ENCODE measurements at places on chromosomes 7 and 10.

GRCh38 chr10:70908406-70909296 lies 20.3 kb upstream of the PCBD1 start:
- DNase-seq = no peak

DNA sequence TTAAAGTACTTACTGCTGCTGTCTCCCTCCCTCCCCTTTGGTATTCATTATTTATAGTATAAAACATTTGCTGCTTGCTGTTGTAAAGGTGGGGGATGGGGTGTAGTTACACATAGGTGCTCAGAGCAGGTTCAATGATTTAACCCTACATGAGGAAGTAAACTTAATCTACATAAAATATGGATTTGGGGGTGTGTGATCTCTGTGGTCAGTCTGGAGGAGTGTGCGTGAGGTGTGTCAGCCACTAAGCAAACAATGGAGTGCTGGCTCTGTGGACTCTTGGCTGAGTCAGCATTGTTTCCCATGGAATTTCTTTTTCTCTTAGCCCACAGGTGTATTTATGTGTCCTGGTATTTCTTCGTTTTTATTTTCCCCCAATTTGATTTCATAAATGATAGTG lies 133.9 kb downstream of the AUTS2 start:
- DNase-seq = no peak

DNA sequence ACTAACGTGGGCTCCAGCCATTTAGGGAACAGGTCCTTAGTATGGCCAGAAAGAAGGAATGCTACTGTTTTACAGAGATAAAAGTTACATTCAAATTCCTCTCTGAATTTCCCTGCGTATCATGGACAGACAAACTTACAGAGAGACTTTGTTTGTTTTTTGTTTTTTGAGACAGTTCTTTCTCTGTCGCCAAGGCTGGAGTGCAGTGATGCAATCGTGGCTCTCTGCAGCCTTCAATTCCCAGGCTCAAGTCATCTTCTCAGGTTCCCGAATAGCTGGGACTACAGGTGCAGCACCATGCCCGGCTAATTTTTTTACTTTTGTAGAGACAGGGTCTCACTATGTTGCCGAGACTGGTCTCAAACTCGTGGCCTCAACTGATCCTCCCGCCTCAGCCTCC lies 64.5 kb upstream of the MPP7 start:
- no peak for DNase-seq

DNA sequence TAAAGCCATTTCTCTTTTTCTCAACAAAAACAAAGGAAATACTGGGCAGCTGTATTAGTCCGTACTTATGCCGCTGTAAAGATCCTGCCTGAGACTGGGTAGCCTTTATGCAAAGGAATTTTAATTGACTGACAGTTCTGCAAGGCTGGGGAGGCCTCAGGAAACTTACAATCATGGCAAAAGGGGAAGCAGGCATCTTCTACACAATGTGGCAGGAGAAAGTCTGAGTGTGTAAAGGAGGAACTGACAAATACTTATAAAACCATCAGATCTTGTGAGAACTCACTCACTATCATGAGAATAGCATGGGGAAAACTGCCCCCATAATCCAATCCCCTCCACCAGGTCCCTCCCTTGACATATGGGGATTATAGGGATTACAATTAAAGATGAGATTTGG lies 264.3 kb downstream of the SEMA3A start:
- no peak for DNase-seq

DNA sequence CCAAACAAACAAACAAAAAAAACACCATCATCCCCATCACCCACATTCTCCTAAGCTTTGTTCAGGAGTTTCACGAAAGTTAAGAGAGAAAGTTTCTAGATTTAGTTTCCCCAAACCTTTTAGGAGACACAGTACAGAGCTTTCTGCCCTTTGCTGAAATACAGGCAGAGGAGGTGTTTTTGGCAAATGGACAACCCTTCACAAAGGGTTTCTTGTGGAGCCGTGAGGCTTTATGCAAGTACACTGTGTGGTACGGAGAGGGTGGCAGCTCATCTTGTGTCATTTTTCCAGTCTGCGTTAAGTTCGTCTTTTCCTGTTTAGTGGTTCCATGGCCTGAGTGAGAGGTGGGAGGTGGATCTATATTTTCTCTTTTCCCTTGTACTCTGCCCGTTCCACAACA lies 215.5 kb upstream of the PRKCQ start:
- DNase-seq = no peak

GRCh38 chr7:34181271-34181958 lies 276.1 kb downstream of the BMPER start:
- no peak for DNase-seq

DNA sequence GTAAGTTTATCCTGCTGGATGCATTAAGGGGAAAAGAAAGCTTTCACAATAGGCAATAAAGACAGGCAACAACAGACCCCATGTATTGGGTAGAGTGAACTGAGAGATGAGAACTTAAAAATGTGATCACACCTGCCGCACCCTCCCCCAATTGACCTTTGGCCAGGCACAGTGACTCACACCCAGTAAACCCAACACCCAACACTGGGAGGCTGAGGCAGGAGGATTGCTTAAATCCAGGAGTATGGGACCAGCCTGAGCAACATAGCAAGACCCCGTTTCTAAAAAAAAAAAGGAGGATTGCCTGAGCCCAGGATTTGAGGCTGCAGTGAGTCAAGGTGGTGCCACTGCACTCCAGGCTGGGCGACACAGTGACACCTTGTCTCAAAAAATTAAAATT lies 86.9 kb downstream of the MPP7 start:
- no peak for DNase-seq

GRCh38 chr10:49616421-49617101 lies 2.7 kb downstream of the CHAT start:
- DNase-seq = no peak

GRCh38 chr7:67786021-67786420 lies 789.4 kb downstream of the TYW1 start:
- no peak for DNase-seq

DNA sequence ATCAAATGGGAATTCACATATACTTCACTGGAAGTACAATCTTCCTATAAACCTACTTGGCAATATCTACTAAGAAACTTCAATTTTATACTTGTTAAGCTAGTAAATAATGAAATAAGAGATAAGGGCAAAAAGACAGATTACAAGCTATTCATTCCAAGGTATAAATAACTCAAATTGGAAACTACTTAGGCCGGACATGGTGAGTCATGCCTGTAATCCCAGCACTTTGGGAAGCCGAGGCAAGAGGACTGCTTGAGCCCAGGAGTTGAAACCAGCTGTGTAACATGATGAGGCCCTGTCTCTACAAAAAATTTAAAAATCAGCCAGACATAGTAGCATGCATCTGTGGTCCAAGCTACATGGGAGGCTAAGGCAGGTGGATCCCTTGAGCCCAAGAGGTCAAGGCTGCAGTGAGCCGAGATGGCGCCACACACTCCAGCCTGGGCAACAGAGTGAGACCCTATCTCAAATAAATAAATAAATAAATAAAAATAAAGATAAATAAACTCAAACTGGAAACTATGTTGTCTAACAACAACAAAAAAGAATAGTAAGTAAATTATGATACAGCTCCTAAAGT lies 37.6 kb downstream of the ARHGAP21 start:
- DNase-seq = no peak

DNA sequence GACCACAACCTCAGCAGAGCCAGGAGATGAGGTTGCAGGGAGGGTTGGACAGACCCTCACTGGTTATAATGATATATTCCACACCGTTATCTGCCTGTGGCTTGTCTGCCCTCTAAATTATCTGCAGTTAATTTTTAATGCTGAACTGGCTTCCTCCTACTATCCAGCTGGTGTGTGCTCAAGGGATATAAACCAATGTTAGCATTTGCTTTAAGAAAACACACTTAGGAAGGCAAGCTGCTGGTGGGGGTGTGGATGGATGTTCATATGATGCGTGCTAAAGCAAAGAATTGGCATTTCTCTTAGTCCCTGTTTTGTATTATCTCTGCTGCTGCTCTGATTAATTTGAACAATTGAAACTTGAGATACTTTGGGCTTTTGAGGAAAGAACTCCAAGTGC lies 132.2 kb upstream of the NPVF start:
- no peak for DNase-seq

DNA sequence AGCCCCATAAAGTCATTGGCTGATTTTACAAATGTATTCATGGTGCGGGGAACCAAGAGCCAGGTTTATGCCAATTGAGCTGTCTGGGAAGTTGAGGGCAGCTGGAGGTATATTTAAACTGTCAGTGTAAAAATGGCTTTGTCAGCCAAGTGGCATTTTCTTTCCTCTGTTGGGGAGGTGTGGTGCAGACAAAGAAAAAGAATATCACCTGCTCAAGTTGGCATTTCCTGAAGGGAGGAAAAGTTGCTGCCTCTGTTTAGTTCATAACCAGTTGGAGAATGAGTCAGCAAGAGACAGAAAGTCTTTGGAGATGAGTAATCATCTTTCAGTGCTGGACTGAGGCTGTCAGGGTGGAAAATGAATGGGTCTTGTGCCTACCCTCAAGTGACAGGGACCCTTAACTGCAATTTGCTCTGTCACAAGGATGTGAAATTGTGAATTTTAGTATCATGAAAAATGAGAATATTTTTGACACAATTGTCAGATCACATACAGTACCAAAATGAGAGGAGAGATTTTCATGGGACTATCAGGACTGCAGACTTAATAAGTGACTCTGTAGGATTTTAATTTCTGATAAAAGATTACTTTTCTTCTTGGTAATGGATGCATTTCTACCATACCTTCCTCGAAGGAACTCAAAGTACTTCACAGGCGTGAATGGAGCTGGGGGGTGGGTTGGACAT lies 137.3 kb downstream of the ANLN start:
- DNase-seq = no peak

DNA sequence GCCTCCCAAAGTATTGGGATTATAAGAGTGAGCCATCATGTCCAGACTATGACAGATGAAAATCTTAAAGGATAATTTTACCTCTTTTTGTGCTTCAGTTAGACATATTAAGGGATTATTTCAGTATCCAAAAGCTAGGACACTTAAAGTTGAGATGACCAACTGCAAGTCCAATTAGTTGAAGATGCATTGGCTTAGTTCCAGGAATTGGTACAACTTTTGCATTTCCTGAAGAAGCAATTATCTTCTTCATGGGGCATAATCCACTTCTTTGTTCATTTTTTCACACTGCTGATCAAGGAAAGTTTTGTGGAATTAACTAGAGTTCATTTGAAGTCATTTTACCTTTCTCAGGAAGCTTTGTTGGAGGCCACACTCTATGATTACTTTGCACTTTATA lies 72.0 kb upstream of the HECW1 start:
- DNase-seq = no peak

DNA sequence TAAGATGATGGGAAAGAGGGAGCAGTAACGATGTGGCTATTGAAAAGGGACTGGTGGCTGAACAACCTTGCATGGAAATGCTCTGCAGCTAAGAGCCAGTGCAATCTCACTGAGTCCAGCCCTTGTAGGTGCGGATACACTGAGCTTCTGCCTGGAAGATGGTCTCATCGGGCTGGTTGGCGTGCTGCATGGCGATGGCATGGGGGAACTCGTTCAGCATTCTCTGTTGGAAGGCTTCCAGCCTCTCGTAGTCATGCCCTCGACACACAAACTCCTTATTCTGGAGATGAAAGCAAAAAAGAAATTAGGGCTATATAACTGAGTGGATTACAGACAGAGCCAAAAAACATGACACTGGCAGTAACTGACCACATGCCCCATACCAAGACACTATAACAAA lies 197.8 kb upstream of the IMMP2L start:
- DNase-seq = no peak

GRCh38 chr7:151899513-151900360 lies 22.8 kb upstream of the PRKAG2 start:
- DNase-seq = no peak

- no peak for DNase-seq
Observed at GRCh38 chr10:34029455-34029854, 695.0 kb upstream of the NRP1 start.

GRCh38 chr7:41630741-41631140 lies 72.1 kb downstream of the INHBA start:
- no peak for DNase-seq

DNA sequence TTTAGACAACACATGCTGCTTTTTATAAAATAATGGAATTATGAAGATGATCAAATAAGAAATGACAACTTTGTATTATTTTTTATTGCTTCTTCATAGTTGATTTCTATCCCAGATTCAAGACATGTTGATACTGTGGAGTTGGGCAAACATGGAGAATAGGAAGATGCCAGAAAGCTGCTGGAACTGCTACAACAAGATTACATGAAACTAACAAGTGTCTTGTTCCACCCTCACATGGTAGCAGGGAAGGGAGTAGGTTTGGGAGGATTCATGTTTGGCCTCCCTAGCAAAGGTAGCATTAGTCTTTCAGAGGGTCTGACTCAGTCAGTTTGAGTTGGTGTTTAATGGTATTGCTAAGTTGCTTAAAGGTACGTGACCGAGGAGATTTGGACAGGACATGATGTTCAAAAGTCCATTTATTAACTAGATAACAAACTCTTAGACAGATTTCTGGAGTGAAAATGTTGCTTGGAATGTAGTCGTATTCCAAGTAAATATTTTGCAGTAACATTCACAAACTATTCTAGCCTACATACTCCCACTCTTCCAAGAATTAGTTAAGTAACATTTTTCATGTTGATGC lies 33.1 kb downstream of the PRR15 start:
- DNase-seq = no peak

DNA sequence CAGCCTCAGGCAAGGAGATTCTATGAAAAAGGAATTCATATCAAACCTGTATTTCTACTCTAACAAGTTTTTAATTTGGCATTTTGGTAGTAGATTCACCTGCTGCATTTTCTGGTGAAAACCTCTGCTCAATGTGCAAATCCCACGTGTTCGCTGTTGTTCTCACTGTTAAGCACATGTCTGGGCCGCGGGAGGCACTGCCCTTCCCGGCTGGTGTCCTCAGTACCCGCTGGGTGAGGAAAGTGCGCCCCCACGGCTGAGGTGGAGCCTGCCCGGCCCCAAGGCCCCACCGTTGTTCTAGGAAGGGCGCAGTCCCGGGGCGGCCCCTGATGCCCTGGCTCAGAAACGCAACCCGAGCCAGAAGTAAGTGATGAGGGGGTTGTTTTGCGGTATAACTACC lies 193.4 kb upstream of the VWC2 start:
- DNase-seq = no peak

DNA sequence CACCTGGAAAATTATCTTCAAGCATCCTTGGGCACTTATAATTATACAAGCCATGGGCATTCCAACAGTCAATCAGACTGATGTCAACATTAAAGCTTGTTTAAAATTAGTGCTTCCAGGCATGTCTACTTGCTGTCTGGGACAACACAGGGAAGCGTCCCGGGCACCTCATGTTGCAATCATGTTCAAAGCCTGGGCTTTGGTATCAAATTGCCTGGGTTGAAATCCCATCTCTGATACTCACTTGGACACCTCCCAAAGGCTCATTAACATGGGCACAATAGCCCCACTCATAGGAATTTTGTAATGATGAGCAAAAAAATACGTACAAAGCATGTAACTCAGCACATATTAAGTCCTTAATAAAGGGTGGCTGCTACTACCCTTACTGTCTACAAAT lies 14.4 kb downstream of the AIFM2 start:
- DNase-seq = no peak

- no peak for DNase-seq
Observed at GRCh38 chr7:44729949-44730590, 18.6 kb upstream of the ZMIZ2 start.

- DNase-seq = no peak
Observed at GRCh38 chr7:1539882-1540775, 9.6 kb downstream of the MAFK start.

- DNase-seq = no peak
Observed at GRCh38 chr10:11157292-11158076, 139.8 kb downstream of the CELF2 start.

All from left renal pelvis (tissue), 4 donors.